ENCODE measurements at places on chromosomes 4 and X.
A peak's percentile ranks its signal among the peaks of the same experiment; 100 is the strongest.

GRCh38 chr4:40283968-40284367 lies 51.2 kb upstream of the CHRNA9 start:
- DNase-seq = peak; percentile 59

DNA sequence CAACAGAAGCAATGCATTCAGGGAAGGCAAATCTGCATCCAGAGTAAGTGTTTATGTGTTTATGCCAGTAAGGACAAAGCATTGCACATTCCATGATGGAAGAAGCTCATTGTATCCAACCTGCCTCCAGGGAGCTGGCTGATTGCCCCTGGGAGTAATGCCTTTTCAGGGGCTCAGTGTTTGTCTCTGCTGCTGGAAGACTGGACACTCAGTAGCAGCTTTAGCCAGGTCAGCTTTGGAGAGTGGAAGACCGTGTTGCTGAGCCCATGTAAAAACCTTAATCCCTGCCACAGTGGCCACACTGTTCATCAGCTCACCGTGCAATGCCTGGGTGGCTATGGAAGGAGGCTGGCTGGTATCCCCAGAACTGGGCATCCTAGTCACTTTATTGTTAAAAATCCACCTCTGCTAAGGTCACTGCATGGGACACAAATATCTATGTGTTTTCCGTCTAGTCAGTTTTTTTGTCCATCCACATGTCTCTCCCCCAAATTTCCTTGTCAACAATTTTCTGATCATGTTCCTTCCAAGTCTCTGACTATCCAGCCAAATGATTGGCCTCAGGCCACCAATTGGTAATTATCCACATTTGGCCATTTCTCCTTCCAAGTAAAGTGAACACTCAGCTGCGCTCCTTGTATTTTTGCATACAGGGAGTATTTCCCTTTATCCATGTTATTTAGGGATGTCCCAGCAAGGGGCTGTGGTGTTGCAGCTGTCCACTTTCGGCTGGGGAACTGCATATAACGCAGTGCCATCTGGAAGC lies 2044.5 kb upstream of the AGA start:
- DNase-seq = no peak

GRCh38 chr4:80186676-80187075 lies 10.6 kb upstream of the PRDM8 start:
- no peak for DNase-seq

DNA sequence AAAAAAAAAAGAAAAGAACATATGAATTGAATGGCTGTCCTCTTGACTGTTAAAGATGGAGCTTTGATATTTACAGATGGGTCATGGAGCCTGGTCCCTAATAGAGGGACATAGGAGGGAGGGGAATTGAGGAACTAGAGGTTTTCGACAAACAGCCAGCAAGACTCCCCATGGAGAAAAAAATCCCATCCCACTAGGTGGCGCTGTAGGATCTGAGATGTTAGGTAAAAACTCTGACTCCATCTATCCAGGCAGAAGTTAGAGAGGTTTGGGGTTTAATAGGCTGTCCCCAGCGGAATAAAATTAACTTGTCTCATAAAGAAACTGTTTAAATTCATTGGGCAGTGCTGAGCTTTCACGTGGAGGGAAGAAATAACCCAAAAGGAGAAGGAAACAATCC lies 45.9 kb downstream of the HMGB2 start:
- peak; percentile 68 for DNase-seq
